ENCODE measurements at places on chromosomes 16 and 17.

- no peak for DNase-seq
Observed at GRCh38 chr17:68853036-68853435, 102.2 kb downstream of the ABCA8 start.

GRCh38 chr17:15006421-15007128 is 258.6 kb downstream of the PMP22 start:
- DNase-seq = no peak

- DNase-seq = no peak
Observed at GRCh38 chr16:71803305-71803690, 5.3 kb downstream of the AP1G1 start.

DNA sequence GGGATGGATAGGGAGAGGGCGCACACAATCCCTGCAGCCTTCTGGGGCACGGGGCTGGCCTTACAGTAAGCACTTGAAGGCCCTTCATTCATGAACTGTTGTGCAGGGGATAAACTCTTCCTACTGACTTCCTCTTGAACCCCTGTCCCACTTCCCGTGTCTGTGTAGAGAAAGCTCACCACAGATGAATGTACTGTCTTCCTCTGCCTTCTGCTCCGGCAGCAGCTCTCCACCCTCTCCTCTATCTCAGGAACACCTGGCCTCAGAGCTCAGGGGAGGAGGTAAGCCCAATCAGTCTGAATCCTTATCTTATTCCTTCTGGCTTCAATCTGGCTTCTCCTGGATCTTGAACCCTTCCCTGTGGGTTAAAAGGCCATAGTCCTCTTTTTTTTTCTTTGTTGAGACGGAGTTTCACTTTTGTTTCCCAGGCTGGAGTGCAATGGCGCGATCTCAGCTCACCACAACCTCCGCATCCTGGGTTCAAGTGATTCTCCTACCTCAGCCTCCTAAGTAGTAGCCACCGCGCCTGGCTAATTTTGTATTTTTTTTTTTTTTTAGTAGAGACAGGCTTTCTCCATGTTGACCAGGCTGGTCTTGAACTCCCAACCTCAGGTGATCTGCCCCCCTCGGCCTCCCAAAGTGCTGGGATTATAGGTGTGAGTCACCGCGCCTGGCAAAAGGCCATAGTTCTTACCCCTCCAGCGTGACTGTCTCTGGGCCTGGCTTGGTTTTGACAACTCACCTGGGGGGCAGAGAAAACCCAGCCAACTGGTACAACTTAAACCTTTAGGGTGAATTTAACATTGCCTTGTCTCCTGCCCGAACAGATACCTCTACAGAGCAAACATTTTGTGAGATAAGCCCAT is 7.2 kb upstream of the SLC52A1 start:
- DNase-seq = no peak

DNA sequence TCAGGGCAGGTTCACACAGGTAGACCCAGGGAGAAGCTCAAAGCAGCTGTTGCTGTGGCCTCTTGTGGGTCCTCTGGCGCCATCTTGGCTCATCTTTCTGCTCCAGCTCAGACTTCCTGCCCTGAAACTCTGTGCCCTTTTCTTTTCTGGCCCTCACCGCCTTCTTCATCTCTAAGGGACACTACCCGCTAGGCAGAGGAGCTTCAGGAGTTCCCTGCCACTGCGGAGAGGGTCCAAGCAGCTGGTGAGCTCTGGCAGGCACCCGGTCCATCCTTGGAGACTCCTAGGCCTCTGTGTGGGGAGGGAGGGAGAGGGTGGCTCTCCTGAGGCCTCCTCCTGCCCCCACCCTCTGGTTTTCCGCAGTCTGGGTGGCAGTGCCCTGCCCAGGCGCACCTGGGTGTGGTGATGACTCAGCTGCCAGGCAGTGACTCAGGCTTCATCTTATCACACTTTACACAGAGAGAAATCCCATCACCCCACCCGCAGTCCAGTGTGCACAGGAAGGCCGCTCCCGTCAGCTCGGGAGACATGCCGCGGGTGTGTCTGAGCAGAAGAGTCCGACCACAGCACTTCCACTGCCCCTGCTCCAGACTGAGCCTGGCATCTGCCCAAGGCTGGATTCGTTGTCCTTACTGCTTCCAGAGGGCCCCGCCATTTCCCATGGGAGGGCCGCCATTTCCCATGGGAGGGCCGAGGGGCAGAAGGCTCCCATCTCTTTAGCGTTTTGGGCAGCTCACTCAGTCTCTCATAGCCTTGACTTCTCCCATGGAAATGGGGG is 7.3 kb downstream of the NT5C start:
- no peak for DNase-seq

DNA sequence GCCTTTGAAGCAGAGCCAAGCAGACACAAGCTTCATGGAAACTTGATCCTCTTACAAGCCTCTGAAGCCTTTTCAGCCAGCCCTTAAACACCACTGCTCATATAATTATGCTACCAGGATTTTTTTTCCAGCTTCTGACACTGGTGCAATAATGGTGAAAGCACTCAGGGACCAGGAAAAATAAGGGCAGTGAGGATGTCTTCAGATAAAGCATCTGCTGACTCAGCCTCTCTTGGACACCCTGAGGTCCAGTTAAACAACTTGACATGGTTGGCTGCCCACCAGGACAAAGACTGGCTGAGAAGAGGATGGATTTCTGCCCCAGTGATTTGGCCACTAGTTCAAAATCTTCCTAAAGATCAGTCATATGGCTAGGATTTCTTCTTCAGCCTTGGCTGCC is 124.2 kb upstream of the N4BP1 start:
- DNase-seq = no peak

DNA sequence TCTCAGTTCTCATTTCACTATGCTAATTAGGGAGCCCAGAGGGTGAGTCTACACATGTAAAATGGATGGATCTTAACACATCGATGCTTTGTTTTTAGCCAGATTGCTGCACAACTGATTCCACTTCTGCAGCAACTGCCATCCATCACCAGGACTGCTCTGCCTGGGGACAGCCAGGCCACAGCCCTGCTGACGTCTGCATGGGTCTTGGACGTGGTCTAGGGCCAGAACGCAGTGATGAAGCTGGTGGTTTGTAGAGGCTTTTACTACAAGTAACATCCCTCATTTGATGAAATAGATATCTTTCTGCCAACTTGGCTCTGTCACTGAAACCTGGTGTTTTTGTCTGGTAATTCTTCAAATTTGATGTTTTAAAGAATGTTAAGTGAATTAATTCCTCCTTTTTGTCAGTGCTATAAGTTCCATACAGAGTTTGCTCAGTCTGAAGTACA is 50.6 kb downstream of the MARCHF10 start:
- no peak for DNase-seq

DNA sequence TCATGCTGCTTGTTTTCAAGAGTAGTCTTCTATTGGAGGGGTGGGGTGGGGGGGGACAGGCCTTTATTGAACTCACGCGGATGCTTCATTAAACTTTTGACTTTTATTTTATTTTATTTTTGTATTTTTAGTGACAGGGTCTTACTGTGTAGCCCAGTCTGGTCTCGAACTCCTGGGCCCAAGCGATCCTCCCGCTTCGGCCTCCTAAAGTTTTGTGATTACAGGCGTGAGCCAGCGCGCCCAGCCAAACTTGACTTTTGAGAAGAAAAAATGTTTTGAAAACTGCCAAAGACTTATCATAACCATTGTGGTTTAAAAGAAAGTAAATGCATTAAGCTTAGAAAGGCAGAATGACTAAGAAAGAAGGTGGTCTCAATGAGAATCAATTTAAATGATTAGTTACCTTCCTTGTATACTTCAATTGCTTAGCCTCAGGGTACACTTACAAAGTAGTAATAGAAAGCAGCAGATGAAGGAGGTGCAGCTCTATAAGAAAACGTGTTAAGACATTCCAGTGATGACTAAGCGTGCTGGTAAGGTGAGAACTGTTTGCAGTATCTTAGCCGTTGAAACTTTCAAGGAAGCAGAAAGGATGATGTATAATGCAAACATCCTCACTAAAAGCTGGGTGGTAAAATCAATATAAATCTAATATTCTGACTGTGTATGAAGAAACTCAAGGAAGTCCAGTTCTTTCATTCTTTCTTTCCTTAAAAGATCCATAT is 1.2 kb downstream of the AP2B1 start:
- no peak for DNase-seq

DNA sequence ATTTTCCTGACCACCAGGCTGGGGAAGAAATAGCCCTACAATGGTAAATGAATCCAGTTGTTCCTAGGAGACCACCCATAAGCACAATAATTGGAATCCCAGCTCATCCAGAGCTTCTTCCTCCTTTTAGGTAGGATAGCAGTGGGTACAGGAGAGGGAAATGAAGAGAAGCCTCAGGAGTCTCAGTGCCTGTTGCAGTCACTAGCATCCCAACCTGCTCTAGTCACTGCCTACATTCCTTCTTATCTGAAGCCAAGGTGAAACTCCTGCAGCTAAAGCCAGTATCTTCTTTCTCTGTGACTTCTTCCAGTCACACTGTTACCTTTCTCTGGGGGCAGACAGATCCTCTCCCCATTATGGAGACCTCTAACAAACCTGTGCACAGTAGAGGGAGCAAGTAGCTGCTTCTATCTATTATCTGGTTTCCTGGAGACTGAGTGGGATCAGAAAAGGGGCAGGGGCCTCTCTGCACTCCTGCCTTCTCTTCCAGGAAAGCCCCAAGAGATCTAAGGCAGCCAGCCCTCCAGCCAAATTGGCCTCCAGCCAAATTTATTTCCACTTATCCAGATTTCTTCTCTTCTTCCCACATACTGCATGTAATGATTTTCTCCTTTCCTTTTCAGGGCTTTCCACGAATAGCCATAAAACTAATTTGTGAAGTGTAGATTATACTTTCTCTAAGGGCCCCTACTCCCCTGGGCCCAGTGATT is 85.5 kb downstream of the SSH2 start:
- no peak for DNase-seq

- DNase-seq = no peak
Observed at GRCh38 chr16:66054095-66054494, 312.4 kb upstream of the CDH5 start.

- no peak for DNase-seq
Observed at GRCh38 chr17:65898651-65899050, 293.3 kb downstream of the CEP112 start.

GRCh38 chr17:13266606-13267005 is 248.8 kb upstream of the ELAC2 start:
- no peak for DNase-seq

DNA sequence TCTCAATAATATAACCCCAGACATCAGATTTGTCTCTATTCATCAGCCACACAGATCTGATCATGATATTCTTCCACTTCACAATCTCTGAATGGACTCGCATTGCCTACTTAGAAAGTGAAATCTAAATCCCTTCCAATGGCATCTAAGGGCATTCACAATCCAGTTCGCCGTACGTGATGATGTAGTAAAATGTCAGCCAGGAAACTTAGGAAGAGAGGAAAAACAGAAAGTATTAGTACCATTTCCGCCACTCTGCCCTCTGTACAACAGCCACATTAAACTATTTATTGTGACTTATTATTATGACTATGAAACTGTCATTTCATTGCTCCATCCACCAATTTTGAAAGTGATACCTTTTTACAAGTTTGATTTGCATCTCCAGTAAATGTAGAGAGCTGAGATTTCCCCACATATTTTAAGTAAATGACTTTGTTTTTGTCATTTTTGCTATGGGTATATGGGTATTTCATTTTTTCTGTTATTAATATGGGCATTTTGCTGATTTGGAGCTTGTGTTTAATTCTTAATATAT is 69.4 kb upstream of the SMIM36 start:
- no peak for DNase-seq

DNA sequence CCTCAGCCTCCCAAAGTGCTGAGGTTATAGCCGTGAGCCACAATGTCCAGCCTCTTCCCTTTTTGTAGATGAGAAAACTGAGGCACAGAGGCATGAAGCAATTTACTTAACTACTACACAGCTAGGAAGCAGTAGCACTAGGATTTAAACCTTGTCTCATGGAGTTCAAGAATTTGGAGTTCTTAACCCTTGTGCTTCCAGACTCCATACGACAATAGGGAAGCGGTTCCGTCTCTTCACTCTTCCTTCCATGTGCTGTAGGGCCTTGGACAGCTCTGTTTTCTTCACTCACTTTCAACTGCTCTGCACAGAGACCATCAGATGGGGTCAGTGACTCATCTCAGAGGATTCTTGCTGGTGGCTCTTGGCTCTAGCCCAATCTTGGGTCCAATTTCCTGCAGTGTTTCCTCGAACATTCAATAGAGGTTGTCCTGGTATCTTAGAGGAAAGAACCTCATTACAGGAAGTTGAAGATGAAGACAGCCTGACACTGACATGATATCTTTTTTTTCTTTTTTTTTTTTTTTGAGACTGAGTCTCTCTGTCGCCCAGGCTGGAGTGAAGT is 19.3 kb downstream of the ITGAL start:
- DNase-seq = peak; percentile 61

GRCh38 chr16:60060731-60061130 is 1326.6 kb upstream of the GOT2 start:
- DNase-seq = peak; percentile 30

DNA sequence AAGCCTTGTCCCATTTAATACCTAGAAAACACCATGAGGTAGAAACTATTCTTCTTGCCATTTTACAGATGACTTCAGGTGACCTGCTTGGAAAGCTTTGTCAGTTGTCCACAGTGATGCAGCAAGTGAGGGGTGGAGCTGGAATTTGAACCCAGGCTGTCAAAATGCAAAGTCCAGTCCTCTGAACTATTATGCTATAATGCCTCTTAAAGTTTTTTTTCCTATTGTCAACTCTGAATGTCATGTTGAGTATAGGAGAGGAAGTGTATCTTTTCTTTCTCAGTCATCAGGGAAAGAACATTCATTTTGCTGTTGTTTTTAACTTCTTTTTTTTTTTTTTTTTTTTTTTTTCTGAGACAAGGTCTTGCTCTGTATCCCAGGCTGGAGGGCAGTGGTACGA is 525.6 kb downstream of the XYLT1 start:
- DNase-seq = no peak

- DNase-seq = no peak
Observed at GRCh38 chr16:10598157-10598556, 17.8 kb upstream of the EMP2 start.

- peak; percentile 44 for DNase-seq
Observed at GRCh38 chr16:89581861-89582563, 6.5 kb downstream of the CPNE7 start.

DNA sequence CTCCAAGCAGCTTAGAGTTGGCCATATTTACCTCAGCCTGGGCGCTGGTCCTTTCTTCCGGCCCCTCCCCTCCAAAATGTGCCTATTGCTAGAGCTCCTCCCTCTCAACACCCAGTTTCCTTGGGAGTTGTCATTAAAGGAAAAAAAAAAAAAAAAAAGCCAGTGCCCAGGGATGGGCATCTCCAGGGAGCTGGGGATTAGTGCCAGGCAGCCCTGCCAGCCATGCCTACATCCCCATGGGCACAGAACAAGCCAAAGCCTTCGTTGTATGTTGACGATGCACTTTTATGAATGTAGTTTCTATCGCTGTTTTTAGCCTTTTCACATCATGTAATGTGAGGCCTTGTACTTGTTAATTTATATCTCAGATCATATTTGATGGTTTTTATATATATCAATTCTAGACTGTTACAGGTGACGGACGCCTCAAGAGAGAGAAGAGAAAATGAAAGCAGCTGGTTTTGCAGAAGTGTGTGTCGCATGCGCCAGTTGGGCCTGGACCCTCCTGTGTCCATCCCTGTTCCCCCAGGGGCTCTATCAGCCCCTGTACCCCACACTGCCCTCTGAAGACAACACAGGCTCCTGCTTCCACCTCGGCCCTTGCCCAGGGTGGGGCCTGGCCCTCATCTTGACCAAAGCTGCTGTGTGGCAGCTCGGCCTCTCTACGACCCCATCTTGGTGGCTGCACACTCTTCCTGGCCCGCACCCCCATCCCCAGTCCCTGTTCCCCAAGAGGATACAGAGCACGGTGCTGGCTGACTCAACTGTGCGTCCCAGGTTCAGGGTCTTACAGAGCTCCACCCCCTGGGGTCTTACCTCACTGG is 4.8 kb downstream of the LIMD2 start:
- DNase-seq = no peak

All from suppressor macrophage (primary cell).